ENCODE measurements at places on chromosomes 5 and 9.

GRCh38 chr9:129201289-129201688 lies 23.2 kb upstream of the IER5L start:
- no peak for DNase-seq

GRCh38 chr5:148986636-148987035 lies 76.2 kb downstream of the SH3TC2 start:
- DNase-seq, result no peak

GRCh38 chr9:7081065-7081600 lies 323.4 kb downstream of the KDM4C start:
- no peak for DNase-seq

DNA sequence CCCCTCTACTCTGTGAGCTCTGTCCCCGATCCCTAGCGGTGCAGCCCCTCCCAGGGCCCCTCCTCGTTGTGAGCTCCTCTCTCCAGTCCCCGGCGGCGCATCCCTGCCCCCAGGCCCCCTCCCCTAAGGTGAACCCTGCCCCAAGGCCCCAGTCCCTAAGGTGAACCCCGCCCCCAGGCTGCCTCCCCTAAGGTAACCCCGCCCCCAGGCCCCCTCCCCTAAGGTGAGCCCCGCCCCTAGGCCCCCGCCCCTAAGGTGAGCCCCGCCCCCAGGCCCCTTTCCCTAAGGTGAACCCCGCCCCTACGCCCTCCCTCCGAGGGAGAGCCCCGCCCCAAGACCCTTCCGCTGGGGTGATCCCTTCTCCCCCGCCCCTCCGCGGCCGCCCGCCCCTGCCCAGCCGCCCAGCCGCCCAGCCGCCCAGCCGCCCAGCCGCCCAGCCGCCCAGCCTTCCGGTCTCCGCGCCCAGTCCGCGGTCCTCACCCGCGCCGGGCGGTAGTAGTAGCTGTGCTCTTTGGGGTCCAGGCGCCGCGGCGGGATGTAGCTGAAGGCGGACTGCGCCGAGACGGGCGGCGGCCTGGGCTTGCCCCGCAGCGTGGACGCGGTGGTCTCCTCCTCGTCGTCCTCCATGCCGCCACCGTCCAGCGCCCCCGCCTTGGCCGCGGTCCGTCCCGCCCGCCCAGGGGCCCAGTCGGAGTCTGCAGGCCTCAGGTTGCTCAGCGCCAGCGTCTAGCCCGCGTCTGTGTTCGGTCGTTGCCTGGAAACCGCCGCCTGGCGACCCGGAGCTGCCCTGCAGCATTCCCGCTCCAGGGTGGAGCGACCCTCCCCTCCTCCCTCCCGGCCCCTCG lies at the start of gene CFAP90:
Gene CFAP90, minus strand, starts transcription at position 739 of the 845 bp plus-strand sequence. Its CDS starts 112 bp downstream, at position 627.
- peak; percentile 57 for DNase-seq

DNA sequence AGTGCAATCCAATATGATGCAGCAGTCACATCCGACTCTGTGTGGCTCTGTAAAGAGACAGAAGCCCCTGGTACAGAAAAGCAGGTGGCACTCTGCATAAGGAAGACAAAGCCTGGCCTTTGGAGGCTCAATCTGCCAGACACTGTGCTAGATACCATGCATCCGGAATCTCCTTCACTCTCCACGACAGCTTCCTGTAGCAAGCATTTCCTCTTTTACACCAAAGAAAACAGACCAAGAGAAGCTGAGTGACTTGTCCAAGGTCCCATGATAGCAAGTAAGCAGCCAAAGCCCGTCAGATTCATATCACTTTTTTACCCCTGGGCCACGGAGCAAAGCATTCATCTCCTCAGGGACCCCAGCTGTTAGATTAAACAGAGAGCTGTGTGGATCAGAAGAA lies 64.2 kb upstream of the SMIM23 start:
- no peak for DNase-seq

- no peak for DNase-seq
These were observed 53.4 kb downstream of the COL23A1 start for GRCh38 chr5:178536541-178537466.

DNA sequence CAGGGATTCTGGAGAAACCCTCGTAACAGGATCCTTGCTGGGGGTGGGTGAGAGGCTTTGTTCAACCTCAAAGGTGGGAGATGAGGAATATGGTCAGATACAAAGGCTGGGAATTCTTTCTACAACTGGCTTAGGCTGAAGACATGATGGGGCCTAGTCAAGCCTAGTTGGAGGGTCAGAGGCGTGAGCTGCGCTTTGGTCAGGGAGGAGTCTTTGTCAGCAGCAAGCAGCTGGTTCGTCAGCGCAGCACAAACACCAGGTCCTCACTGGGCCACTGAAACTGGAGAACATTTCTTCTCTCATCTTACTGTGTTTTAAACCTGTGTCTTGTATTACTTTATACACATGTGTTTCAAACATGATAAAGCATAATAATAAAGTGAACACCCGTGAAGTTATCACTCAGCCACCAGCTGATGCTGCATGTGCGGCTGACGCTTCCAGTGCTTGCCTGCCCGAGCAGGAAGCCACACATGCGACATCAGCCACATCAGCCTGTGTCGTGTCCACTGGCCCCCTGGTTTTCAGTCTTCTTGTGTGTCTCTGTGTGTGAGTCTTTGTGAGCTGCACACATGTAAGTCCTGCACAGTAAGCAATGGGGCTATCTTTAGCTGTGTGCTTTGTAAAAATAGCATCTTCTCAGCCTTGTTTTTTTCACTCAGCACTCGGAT lies 81.5 kb downstream of the WNK2 start:
- DNase-seq, result no peak

- no peak for DNase-seq
These were observed 98.4 kb downstream of the ADRB2 start for GRCh38 chr5:148924817-148925216.

DNA sequence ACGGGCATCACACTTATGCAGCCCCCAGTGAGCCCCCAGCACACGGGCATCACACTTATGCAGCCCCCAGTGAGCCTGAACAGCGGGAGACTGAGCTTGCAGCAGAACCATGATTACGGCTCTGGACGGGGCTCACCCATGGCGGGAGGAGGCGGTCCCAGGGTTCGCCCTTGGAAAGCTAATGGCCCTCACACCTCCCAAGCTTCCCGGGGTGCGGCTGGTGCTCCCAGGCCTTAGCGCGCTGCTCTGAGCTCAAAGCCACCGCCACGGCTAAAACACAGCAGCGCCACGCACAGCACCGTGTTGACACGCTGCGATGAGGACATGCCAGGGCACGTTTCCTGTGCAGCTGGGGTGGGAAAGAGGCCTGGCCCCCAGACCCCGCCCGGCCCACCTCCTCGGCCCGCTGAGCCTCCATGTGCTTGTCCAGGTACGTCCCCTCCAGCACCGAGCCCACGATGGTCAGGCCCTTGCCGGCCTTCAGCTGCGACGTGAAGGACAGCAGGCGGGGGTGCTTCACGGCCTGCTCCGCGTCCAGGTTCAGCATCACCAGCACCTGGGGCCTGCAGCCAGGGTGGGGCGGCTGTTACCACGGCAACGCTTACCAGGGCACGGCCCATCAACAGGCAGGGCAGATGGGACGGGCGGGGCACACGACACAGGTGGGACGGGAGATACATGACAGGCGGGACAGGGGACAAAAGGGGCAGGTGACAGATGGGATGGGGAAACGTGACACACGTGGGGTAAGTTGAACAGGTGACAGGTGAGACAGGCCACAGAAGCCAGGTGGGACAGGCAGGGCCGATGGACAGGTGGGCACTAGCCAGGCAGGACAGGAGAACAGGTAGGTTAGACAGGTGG lies 38.4 kb downstream of the SLC12A7 start:
- DNase-seq, result no peak

DNA sequence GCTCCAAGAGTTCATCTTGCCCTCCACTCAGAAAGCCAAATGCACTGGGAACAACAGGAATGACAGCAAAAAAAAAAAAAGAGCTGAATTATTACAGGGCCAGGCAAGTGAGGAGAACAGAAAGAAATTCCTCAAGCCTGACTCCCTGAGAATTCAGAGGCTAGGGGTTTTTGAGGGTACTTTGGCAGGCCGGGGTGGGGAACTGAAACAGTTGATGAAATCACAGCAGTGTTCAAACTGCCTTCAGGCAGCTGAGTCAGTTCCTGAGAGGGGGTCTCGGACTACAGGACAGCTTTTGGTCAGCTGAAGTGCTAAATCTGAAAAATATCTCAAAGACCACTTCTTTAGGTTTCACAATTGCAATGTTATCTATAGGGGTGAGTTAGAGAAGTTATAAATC lies 419.4 kb downstream of the SEMA5A start:
- DNase-seq, result no peak
